ENCODE measurements at places on chromosomes 16 and 17.

DNA sequence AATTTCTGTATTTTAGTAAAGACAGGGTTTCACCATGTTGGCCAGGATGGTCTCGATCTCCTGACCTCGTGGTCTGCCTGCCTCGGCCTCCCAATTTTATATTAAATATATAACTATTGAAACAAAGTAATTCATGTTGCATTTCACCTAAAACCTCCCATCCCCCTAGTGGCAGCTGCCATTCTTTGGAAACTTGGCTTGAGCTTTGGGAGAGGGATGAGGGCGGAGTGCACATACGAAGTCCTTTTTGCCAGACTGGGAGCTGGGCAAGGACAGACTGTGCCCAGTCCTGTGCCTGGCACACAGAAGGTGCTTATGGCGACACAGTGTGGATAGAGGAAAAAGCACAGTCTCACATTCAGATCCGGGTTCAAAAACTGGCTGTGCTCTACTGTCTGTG, 83.8 kb downstream of the NETO2 start:
- no peak for DNase-seq

GRCh38 chr16:74200921-74201320, 95.7 kb upstream of the PSMD7 start:
- DNase-seq: no peak

GRCh38 chr16:84758627-84759026, 58.8 kb downstream of the USP10 start:
- no peak for DNase-seq

DNA sequence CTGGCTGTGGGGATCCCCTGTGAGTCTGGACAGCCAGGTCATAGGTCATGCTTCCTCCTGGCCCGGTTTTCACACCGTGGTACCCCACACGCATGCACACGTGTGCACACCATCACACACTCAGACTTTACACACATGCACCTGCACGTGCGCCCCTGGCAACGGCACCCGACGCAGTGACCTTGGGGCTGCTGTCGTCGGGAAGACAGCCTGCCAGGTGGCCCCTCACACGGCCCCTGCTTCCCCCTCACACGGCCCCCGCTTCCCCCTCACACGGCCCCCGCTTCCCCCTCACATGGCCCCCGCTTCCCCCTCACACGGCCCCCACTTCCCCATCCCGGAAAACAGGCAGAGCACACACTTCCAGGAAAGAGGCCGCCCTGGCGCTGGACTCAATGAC, 45.1 kb downstream of the CBFA2T3 start:
- DNase-seq: no peak

Data from activated naive CD4-positive, alpha-beta T cell treated with anti-CD3 and anti-CD28 coated beads for 36 hours (primary cell).